ENCODE measurements at places on chromosomes 11 and 22. TPM values are rescaled to one million over a fixed set of nuclear protein-coding genes. Genes with fewer than 3 reads are reported as not detected.

DNA sequence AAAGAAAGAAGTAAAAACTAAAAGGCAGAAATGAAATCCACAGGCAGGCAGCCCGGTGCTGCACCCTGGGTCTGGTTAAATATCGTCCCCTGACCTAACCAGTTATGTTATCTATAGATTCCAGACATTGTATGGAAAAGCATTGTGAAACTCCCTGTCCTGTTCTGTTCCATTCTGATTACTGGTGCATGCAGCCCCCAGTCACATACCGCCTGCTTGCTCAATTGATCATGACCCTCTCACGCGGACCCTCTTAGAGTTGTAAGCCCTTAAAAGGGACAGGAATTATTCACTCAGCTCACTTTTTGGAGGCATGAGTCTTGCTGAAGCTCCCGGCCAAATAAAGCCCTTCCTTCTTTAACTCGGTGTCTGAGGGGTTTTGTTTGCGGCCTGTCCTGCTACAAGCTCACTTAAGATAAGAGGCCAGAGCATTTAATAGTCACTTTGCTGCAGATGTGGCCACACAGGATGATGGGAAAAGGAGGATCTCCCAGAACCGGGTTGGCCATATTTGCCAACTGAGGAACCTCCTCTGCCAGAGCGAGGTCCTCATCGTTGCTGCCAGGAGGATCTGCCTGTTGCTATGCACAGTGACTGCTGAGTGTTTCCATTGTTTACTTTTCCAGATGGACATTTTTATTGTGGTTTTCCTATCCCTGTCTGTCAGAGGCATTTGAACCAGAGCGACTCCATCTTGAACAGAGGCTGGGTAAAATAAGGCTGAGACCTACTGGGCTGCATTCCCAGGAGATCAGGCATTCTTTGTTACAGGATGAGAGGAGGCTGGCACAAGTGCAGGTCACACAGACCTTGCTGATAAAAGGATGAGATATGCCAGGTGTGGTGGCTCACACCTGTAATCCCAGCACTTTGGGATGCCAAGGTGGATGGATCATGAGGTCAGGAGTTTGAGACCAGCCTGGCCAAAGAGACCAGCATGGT lies 10.2 kb downstream of the C11orf96 start:
- no peak for DNase-seq
- no peaks in the 10 kb centered on the region for H3K4me1 ChIP-seq
- H3K4me3 ChIP-seq: no peak overlapping the region
- H3K27ac ChIP-seq: no peak overlapping the region

GRCh38 chr11:34999453-34999852 lies 83.0 kb downstream of the PDHX start:
- H3K36me3 ChIP-seq: no peaks in the 10 kb centered on the region
- H3K4me1 ChIP-seq: peaks cover 29% of the 10 kb centered on the region
- no peak overlapping the region for H3K4me3 ChIP-seq
- DNase-seq: no peak

The PNPLA3 gene
- total RNA-seq: not detected

The CSKMT gene
- 31.4 TPM for total RNA-seq
